ENCODE measurements at places on chromosomes 13 and 19.
A peak's percentile ranks its signal among the peaks of the same experiment; 100 is the strongest.

- H3K27ac ChIP-seq: no peak overlapping the region
- H3K27me3 ChIP-seq: no peaks in the 10 kb centered on the region
- H3K4me1 ChIP-seq: no peaks in the 10 kb centered on the region
- no peak for DNase-seq
- H3K36me3 ChIP-seq: peaks cover 44% of the 10 kb centered on the region
Measured at GRCh38 chr19:7959211-7959610, 15.7 kb upstream of the TIMM44 start.

DNA sequence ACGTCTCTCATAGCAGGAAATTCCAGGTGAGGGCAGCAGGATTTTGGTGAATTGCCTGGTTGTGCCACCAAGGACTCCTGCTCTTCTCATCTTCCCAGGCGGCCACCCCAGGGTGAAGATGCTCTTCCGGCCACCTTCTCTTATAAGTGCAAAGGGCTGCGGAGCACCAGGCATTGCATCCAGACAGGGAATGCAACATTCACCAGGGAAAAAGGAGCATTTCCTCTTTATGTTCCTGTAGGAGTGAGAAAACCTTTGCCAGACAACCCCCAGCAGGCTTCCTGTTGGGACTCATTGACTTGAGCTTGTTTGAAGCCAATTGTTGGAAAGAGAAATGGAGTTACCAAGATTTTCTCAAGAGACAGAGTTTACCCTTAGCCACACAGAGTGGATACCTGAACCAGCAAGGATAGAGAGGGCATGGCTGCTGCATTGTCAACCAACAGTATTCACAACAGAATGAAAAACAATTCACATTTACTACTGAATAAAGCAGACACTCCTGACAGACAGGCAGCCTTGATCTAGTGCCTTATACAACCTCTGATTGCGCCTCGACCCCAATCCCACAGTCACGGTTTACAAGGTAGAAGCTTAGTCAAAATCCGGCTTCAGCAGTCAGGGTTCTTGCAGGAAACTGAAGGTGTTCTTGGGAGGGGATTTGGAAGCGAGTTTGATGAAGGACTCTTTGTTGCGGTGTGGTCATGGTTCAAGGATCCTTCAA lies 1.8 kb upstream of the ATP11A start:
- H3K27me3 ChIP-seq: no peaks in the 10 kb centered on the region
- no peak overlapping the region for H3K4me3 ChIP-seq
- H3K36me3 ChIP-seq: no peaks in the 10 kb centered on the region
- H3K4me1 ChIP-seq: peaks cover 42% of the 10 kb centered on the region
- peak overlapping the region; percentile 97 for H3K27ac ChIP-seq
- no peak for DNase-seq

GRCh38 chr19:16207490-16208025 lies 9.8 kb downstream of the AP1M1 start:
- peaks cover 80% of the 10 kb centered on the region for H3K36me3 ChIP-seq
- no peak for DNase-seq
- H3K4me1 ChIP-seq: peaks cover 27% of the 10 kb centered on the region
- H3K27me3 ChIP-seq: no peaks in the 10 kb centered on the region

GRCh38 chr13:25432691-25433090 lies 60.9 kb downstream of the ATP8A2 start:
- no peak overlapping the region for H3K4me3 ChIP-seq
- H3K27me3 ChIP-seq: peaks cover 19% of the 10 kb centered on the region
- H3K36me3 ChIP-seq: no peaks in the 10 kb centered on the region
- no peak for DNase-seq
- H3K27ac ChIP-seq: no peak overlapping the region
- H3K4me1 ChIP-seq: no peaks in the 10 kb centered on the region

DNA sequence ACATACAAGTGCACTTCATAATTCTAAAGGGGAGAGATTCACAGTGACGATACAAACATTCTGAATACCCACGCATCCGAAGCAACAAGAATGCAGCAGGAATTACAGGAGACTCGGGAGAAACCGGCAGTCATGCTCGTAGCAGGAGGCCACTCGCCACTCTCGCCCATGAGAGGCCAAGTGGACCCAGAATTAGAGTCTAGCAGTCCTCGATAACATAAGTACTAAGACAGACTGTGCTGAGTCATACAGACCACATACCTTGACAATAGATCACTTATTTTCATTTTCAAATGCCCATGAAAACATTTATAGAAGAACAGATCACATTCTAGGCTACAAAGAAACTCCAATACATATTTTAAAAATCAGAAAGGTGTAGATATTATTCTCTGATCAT lies 299.1 kb upstream of the TSHZ3 start:
- no peaks in the 10 kb centered on the region for H3K4me1 ChIP-seq
- DNase-seq: no peak
- H3K36me3 ChIP-seq: no peaks in the 10 kb centered on the region
- H3K27ac ChIP-seq: no peak overlapping the region

- peak; percentile 69 for DNase-seq
- H3K27me3 ChIP-seq: no peaks in the 10 kb centered on the region
- H3K4me1 ChIP-seq: peaks cover 26% of the 10 kb centered on the region
Measured at GRCh38 chr19:33406521-33407139, 33.1 kb downstream of the CEBPG start.

GRCh38 chr13:39462906-39463305 lies 140.1 kb downstream of the LHFPL6 start:
- peak overlapping the region; percentile 26 for H3K4me3 ChIP-seq
- H3K27ac ChIP-seq: peak overlapping the region; percentile 70
- H3K36me3 ChIP-seq: no peaks in the 10 kb centered on the region
- no peaks in the 10 kb centered on the region for H3K27me3 ChIP-seq
- no peak for DNase-seq
- peaks cover 88% of the 10 kb centered on the region for H3K4me1 ChIP-seq

DNA sequence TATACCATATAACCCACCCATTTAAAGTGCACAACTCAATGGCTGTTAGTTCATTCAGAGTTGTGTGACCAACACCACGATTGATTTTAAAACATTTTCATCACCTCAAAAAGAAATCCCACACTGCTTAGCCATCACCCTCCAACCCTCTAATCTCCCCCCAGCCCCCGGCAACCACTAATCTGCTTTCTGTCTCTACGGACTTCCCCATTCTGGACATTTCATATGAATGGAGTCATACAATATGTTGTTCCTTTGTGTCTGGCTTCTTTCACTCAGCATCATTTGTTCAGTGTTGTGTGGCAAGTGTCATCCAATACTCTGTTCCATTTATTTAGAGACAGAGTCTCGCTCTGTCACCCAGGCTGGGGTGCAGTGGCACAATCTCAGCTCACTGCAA lies 4.0 kb upstream of the PNMA8B start:
- no peak for DNase-seq
- peaks cover 6% of the 10 kb centered on the region for H3K4me1 ChIP-seq
- no peak overlapping the region for H3K27ac ChIP-seq
- no peaks in the 10 kb centered on the region for H3K36me3 ChIP-seq
